ENCODE measurements at places on chromosomes 12 and 14.

DNA sequence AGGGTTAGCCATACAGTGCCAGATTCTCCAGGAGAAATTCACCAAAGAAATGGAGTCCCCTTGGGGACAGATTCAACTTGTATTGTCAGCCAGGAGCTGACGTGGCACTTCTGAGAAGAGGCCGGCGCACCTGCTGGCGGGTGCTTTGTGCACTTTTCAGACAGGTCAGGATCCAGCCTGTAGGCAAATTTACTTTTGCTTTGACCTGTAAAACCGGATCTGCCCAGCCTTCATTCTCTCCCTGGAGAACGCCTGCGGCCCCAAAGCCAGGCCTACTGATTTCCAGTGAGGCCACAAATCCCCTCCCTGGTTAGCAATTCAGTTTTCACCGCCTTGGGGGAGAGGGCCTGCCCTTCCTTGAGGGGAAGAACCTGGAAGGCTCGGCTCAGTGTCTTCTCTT is 17.4 kb downstream of the P2RX4 start:
- DNase-seq, result no peak

DNA sequence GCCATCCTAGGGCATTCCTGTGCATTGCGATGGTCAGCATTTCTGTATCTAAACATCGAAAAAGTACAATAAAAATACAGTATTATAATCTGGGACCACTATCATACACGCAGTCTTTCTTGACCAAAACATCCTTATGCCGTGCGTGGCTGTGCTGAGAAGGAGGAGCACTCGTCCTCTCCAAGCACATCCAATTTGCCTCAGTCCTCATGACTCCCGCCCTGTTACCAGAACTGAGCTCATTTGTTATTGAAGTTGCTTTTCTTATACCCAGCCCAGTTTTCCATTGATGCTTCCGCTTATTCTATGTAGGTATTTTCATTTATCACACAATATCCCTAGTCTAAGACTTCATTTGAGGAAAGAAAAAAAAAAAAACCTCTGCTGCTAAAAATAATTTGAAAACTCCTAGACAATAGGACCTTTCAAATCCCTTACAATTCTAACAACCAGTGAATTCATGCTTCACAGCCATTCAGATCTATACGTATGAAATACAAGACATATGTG is 236.9 kb upstream of the PLEKHG7 start:
- DNase-seq, result no peak

DNA sequence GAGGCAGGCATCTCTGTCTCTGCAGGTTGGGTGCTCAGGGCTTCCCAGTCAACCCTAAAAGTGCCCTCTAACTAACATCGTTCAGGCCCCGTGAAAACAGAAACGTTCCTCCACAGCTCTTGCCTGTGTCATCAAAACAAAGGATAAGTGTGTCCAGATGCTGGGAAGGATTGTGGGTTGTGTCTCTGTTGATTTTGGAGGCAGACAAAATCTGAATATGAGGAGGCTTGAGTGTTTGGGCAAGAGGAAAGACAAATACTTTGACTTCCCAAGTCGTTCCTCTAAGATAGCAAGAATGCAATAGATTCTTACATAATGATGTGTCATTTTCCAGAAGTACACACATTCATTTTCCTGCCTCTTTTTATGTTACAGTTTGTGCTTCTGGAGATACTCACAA is 52.9 kb downstream of the SERPINA3 start:
- DNase-seq, result no peak

- peak; percentile 74 for DNase-seq
These were observed 200.3 kb upstream of the CAND1 start for GRCh38 chr12:67068761-67069450.

GRCh38 chr12:56565510-56566101 is 44.0 kb downstream of the RBMS2 start:
- peak; percentile 91 for DNase-seq

DNA sequence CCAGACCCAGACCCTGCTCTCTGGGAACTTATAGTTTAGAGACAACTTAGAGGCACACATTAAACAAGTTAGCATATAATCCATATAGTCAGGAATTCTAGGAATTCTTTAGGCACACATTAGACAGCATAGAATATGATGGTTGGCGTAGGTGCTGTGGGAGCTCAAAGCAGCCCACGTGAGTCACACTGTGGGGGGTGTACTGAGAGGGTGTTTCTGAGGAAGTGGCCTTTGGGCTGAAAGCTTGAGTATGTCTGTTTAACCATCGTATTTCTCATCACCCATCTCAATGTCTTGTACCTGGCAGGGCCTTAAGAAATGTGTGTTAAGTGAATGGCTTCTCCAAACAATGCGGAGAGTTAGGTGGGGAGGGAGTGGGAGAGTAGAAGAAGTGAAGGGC is 67.2 kb downstream of the TMEM30B start:
- no peak for DNase-seq

- peak; percentile 95 for DNase-seq
These were observed 75.7 kb downstream of the MYRFL start for GRCh38 chr12:69900720-69901131.

GRCh38 chr14:38016497-38016896 is 191.2 kb upstream of the SSTR1 start:
- no peak for DNase-seq

DNA sequence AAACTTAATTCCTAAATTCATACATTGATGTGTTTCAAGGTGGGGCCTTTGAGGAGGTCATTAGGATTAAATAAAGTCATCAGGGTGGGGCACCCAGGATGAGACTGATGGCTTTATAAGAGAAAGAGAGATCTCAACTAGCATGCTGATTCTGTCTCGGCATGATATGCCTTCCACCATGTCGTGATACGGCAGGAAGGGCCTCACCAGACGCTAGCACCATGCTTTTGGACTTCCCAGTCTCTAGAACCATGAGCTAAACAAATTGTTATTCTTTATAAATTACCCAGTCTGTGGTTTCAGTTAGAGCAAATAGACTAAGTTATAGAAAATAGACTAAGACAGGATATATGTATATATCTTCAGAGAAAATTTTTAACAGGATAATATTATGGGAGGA is 759.6 kb downstream of the MED13L start:
- DNase-seq, result no peak

DNA sequence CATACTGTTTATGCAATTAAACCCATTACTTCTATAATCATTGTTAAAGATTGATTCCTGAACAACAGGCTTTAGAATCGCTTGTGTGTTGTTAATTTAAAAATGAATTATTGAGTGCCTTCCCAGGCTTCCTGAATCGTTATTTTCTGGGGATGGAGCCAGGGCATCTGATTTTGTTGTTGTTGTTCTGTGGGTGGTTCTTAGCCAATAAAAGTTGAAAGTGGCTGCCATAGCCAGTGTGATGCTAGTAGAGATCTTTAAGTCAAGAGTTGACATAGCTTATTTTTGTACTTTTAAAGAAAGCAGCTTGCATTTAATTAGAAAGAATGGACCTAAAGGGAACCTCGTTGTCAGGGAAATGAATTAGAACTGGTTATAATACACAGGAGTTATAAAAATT is 6.4 kb downstream of the GOLGA5 start:
- DNase-seq, result no peak

GRCh38 chr14:68468437-68469207 is 324.2 kb downstream of the ZFP36L1 start:
- DNase-seq, result peak; percentile 51

DNA sequence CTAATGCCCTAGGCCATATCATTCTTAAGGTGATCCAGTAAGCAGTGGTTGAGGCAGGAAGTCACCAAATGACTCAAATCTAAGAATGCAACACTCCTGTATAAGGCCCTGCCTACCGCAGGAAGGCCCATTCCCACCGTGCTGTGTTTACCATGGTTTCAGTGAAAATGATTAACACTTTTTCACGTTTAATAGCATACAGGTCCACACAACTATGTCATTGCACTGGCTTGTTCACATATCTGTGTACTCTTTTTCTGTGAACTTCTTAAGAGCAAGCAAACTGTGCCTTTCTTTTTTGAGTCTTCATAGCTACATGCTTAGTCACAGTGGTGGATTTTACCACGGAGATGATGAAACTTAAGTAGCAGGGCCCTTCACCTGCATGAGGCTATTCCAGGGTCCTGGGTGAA is 214.9 kb downstream of the CNTN1 start:
- no peak for DNase-seq

DNA sequence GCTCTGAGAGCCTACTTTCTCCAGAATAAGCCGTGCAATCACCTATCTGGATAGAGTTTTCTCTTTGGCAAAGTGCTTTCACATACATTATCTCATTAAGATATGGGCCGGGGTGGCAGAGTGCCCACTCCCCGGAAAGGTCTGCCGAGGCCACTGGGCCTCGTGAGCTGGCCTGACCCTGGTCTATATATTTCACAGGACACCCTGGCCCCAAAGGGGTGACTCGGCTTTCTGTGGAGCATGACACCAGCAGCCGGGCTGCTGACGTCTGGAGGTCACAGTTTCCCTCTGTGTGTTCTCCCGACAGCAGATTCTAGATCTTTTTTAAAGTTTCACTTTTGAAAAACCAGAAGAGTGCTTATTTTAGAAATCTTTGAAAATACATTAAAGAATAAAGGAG is 27.9 kb upstream of the ATP2A2 start:
- no peak for DNase-seq

- DNase-seq, result peak; percentile 26
These were observed 180.8 kb downstream of the ERC1 start for GRCh38 chr12:1171657-1172408.

DNA sequence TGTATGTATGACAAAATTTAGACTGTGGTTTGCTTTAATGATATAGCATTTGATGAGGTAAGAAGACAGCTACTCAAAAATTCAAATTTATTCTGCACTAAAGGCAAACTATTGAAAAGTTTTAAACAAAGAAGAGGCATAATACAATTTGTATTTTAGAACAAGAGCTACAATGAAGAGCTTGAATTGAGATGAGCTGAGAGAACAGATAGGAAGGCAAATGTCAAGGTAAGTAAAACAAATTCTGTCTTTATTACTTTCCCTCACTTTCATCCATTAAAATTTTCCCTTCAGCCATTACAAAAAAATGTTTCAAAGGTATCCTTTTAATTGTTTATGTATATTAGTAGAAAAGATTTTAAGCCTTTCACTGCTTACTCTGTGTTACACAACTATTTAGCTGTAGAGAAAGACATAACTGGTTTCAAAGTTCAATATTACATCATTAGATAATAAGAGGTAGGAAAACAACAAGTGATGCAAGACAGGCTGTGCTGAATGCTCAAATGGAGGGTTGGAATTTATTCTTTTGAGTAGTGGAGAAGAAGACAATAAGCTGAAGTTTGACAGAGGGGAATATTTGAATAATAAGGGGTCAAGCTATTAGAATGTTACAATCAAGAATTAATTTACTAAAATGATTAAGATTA is 1334.1 kb downstream of the FSCB start:
- DNase-seq, result no peak

- DNase-seq, result peak; percentile 24
These were observed 23.9 kb downstream of the NCKAP1L start for GRCh38 chr12:54521293-54522060.

DNA sequence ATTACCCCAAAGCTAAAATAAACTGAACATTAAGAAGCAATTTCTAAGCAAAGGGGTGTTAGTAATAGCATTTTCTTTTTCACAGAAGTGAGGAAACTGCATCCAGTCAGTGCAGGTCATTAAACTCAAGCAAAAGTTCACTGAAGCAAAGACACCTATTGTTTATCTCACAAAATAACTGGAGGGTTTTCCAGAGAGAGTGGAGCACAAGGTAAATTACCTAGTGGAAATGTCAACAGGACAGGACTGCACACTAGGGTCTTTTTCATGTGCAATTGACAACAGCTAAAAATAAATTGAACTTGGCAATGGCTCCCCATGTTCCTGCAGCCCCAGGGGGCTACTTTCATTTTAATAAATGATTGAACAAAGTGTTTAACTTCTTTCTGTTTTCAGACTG is 742.0 kb downstream of the GALC start:
- DNase-seq, result no peak

- no peak for DNase-seq
These were observed 65.6 kb upstream of the RMST start for GRCh38 chr12:97397008-97397407.

DNA sequence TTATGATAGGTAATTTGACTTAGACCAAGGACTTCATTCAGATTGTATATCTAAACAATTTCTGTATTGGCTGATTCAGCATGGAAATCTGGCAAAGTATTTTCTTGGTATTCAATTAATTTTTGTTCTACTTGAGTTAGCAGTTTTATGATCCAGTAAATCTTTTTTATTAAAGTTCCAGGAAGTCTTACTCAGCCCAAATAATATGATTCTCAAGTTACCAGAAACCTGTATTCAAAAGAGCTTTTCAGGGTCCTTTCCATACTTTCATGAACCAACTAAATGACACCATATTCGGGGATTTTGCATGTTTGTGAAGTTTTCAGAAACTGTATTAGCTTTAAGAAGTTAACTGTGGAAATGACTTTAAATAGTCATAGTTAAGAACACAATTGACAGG is 662.6 kb downstream of the LRFN5 start:
- no peak for DNase-seq

- no peak for DNase-seq
These were observed 43.6 kb upstream of the VSX2 start for GRCh38 chr14:74195623-74196022.

GRCh38 chr14:29759521-29760340 is 167.9 kb downstream of the PRKD1 start:
- DNase-seq, result no peak

- DNase-seq, result no peak
These were observed 218.2 kb upstream of the ARHGAP5 start for GRCh38 chr14:31858868-31859267.

GRCh38 chr12:64077922-64078321 is 144.2 kb downstream of the KICS2 start:
- DNase-seq, result no peak
